ENCODE measurements at places on chromosomes 4 and X.

GRCh38 chrX:51975360-51975759, 81.9 kb downstream of the MAGED1 start:
- DNase-seq = no peak

- no peak for DNase-seq
These were observed 8.7 kb upstream of the IL13RA1 start for GRCh38 chrX:118718737-118719136.

GRCh38 chr4:40550948-40551462, 78.7 kb downstream of the RBM47 start:
- no peak for DNase-seq

DNA sequence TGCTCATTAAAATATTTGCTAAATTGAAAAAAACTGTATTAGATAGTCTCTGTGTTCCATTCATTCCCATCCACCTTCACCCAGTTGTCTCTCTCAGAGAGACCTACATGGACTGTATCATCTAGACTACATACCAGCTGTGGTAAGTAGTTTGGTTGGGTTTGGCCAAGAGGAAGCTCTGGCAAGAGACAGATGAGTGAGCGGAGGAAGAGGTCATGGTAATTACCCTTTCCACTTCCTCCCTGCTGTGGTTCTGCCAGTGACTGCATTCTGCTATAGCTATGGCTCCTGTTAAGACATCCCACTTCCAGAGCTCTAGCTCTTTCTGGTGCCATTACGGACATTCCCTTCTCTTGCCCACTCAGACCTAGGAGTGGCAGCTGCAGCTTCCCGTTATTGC, 239.0 kb upstream of the MID1 start:
- DNase-seq = no peak

GRCh38 chrX:11285651-11286050, 7.6 kb upstream of the AMELX start:
- DNase-seq = no peak

DNA sequence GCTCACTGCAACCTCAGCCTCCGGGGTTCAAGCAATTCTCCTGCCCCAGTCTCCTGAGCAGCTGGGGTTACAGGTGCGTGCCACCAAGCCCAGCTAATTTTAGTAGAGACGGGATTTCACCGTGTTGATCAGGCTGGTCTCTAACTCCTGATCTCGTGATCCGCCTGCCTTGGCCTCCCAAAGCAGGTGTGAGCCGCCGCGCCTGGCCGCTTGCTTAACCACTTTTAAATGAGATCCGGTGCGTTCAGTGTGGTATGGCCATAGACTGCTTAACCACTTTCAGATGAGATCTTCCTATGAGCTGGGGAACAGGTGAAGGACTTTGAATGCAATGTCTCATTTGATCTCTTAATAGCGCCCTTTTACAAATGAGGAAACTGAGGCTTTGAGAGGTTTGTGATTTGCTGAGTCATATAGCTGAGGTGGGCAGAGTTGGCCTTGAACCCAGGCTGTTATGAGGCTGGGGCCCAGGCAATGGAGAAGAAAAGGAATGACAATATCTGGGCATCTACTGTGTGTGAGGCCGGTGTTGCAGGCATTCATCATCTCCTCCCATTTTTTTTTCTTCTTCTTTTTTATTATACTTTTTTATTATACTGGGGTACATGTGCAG, 41.9 kb upstream of the NSG1 start:
- no peak for DNase-seq

DNA sequence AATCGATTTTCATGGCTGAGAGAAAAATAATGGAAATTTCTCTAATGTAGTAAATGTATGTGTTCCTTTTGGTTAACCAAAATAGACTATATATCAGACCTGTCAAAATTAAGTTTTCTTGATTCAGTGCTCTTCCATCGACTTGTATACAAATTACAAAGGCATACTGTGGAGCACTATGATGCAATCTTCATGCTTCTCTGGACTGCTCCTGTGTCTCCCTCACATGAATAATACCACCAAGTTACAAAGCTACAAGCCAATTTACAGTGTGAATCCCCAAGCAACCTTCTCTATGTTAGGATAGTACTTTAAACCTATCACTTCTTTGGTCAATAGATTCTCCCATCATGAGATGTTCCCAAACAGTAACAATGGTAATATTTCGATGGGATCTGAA, 577.9 kb downstream of the PPARGC1A start:
- no peak for DNase-seq

- DNase-seq = no peak
These were observed 63.4 kb upstream of the KLF3 start for GRCh38 chr4:38600575-38600974.

DNA sequence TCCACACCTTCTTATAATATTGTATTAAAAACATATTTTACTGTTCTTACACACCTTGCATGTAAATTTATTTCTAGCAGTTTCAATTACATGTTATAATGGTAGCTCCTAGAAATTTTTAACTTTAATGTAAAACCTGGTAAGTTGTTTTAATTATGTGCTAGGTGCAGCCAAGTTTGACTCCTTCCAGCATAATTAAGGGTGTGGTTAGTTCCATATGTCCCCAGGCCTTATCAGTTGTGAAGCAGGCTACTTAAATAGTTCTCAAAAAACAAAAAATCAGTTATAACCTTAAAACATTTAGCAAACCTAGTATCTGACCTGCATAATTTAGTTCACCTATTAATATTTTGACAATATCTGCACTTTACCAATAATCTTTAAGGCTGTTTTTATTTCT, 26.9 kb upstream of the PASD1 start:
- no peak for DNase-seq

GRCh38 chr4:64698171-64698570, 288.9 kb upstream of the TECRL start:
- DNase-seq = no peak

DNA sequence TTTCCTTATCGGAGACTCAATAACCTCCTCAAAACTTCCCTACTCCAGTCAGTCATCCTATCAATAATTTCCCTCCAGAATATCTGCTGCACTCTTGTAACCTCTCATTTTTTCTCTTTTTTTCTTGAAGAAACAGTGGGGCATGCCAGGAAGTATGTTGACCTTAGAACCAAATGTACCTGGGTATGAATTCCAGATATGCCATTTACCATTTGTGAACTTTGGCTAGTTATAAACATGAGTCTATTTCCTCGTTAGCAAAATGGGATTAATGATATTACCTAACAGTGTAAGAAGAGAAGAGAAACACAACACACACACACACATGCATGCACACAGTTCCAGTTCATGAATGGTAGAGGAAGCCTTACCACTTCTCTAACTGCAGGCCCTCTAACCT, 578.2 kb downstream of the FAM133A start:
- no peak for DNase-seq

- DNase-seq = no peak
These were observed 10.6 kb upstream of the CCNG2 start for GRCh38 chr4:77146186-77147078.

GRCh38 chr4:174522183-174523024, at the start of gene HPGD:
HPGD (minus strand) TSS chr4:174522488; CDS start chr4:174522451, 37 bp downstream.
- DNase-seq = no peak

DNA sequence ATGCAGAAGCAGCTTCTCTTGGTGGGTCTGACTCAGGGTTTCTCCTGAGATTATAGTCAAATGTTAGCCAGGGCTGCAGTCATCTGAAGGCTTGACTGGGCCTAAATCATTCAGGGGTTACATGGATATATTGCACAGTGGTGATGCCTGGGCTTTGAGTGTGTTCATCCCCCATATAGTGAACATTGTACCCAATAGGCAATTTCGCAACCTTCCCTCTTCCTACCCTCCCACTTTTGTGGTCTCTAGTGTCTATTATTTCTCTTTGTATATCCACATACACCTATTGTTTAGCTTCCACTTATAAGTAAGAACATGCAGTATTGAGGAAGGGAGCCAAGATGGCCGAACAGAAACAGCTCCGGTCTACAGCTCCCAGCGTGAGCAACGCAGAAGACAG, 90.3 kb upstream of the CAMK2D start:
- DNase-seq = no peak

- DNase-seq = no peak
These were observed 1.4 kb downstream of the SLC16A2 start for GRCh38 chrX:74422576-74423288.

DNA sequence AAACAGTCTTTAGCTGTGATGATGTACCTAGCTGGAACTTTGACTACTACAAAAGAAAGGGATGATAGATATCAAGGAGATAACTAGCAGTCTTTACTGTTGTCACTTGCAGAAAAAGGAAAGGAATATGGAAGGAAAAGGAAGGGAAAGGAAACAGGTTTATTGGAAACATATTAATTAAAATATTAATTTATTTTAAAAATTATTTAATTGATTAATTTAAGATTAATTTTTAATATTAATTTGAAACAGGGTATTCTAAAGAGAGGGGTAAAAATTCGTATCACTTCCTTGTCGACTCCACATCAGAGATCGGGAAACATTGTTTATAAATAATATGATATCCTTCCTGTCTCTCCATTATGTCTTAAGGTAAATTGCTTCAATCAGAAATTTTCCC, 186.5 kb upstream of the IL15 start:
- DNase-seq = no peak

GRCh38 chr4:3771164-3771809, 5.1 kb downstream of the ADRA2C start:
- DNase-seq = no peak

GRCh38 chr4:100079264-100079663, 111.0 kb downstream of the DDIT4L start:
- DNase-seq = no peak

DNA sequence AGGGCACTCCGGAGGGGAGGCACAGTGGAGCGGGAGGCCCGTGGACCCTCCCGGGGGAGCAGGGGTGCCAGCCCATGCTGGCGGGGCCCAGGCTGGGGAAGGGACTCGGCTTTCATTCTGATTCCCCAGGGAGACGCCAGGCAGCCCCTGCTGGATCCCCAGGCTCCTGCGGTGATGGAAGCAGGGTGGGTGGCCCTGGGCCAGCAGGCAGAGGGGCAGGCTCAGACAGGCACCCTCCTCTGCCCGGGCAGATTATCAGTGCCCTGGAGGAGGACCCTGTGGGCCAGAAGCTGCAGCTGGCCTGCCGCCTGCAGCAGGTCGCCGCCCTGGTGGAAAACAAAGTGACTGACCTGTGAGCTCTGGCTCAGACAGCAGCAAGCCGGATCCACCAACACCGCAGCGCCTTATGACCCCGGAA, 2.1 kb upstream of the SRPK3 start:
- no peak for DNase-seq

DNA sequence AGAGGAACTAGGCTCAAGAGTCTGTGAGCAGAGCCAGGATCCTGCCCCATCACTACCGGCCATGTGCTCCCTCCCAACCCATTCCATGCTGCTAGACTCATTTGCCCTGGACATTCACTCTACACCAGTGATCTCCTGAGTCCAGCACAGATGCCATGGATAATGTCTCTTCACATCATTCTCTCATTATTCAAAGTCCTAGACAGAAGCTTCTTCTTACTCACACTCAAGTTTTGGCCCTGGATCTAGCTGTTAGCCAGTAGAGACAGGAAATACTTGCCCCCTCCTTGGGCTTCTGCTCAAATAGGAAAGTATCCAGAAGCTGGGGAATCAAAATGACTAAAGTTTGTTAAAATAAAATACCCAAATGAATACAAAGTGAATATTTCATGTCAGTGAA, 266.8 kb upstream of the LDB2 start:
- no peak for DNase-seq

DNA sequence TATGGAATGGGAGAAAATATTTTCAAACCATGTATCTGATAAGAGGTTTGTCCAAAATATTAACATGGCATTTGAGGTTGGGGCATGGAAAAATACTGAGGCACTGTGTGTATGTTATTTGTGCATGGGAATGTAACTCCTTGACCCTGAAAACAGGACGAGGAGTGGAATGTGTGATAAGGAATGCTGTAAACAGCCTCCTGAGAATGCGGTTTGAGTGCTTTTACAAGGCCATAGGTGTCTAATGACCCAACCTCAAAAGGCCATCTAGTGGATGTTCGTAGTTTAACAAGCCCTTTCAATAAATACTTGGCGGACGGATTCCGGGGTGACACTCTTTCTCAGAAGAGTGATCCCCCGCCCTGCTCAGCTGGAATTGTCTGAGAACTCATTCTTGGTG, 162.9 kb upstream of the USP9X start:
- no peak for DNase-seq

DNA sequence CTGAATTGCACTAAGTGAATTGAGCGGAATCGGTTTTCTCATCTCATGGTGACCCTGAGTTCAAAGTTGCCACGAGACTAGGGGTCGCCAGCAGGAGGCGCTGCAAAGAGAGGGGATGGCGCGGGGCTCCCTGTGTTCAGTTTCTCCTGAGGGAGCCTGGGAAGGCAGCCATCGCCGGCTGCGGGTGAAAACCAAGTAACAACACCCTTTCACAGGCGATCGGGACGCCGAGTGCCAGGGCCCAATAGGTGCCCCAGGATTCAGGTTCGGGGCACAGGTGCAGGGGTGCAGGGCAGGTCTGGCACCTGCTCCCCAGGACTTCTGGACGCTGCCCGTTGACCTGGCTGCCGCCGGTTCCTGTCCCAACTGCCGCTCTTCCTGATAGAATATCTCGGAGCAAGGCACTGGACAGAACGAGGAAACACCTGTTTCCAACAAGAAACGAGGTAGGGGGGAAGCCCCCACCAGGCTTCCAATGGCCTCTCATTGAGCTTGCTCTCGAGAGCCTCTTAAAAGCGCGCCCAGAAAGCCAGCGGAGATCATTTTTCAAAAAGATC, 1.1 kb upstream of the FGF16 start:
- DNase-seq = no peak

GRCh38 chr4:134144337-134144736, 57.3 kb downstream of the PABPC4L start:
- no peak for DNase-seq

Data from skeletal muscle cell (primary cell).